Activated T-cell treated with anti-CD3 and anti-CD28 coated beads, Interleukin-2, amount 50 U/mL, for 48 hours (primary cell): ENCODE measurements at places on chromosomes 16 and 17.
A peak's percentile ranks its signal among the peaks of the same experiment; 100 is the strongest.

GRCh38 chr17:79006046-79006445, 3.5 kb downstream of the CANT1 start:
- no peak for DNase-seq

- no peak for DNase-seq
Observed at GRCh38 chr17:79414063-79414792, 196.6 kb downstream of the RBFOX3 start.

DNA sequence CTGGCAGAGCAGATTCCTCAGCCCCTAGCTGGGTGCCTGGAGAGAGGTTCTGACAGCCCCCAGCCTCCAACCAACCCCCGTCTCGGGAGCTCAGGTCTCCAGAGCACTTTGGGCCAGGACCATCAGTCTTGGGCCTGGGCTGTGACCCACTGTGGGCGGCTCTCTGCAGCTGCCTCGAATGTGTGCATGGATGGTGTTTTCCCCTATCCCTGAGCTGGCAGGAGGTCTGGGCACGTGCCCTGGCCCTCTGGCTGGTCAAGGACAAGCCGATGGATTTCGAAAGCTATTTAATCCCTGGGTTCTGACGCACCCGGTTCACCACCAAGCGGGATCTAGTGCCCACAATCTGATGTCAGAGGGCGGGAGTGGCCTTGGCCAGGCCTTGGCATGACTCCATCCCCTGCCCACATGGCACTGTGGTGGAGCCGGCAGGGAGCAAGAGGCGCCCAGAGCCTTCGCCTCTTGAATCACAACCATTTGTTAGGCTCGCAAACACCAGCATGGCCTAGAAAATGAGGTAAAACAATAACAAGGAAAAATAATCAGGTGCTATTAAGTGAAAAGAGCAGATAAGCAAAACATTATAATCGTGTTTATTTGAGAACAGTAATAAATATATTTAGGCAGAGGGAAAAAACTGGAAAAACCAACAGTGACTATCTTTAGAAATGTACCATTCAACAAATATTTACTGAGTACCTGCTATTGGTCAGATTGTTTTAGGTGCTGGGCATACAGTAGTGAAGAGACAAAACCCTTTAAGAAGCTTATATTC, 69.3 kb upstream of the TOB1 start:
- no peak for DNase-seq

DNA sequence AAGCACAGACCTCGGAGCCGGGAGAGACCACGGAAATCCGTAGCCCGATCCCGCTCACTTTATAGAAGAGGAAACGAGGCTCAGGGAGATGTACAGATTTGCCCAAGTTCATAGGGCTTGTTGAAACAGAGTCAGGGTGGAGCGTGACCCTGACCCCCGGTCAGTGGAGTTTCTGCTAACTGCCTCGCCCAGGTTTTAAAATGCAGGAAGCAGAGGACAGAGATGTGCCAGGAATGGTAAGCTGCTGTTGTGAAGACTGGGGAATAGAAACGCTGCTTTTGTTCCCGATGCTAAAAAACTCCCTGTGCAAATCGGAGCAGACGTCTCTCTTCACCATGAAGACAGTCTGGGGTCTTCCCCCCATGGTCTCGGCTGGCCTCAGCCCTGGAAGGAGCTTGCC, 403.0 kb downstream of the SEC14L1 start:
- DNase-seq = no peak

- no peak for DNase-seq
Observed at GRCh38 chr16:13425836-13426235, 494.1 kb upstream of the ERCC4 start.

- DNase-seq = no peak
Observed at GRCh38 chr16:84787263-84787622, 32.5 kb upstream of the CRISPLD2 start.

DNA sequence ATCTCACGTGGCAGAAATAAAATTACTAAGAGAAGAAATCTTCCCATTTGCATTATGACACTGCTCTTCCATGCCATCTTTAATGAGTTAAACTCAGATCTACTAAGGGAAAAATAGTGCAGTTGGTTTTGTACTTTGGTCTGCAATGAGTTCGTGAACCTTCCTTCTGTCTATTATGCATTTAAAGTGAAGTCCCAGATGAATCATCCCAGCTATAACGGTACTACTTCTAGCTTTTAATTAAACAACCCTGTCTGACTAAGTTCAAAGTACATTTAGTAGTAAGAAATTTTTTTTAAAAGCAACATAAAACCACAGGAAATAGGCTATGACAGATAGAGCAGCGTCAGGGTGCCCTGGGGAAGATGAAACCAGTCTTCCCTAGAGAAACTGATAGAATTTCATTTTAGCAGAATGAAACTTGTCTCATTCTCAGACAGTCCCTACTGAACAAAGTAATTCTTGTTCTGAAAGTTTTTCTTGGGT, 1.8 kb downstream of the TMIGD1 start:
- peak; percentile 51 for DNase-seq

DNA sequence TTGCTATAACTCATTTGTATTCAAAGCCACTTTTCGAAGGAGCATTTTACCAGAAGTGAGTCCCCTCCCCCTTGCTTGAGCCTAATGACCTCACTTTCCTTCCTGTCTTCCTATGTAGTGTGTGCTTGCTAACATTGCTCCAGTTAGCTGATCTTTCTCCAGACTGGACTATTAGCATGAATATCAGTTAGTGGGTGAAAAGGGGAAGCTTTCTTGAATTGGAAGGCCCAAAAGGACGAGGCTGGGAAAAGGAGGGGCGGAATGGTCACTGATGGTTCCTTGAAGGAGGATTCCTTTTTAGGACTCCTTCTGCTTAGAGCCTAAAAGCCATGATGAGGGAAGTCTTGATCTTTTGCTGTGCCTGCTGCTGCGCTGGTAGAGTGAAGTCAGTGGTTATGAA, 11.9 kb downstream of the MAP3K3 start:
- DNase-seq = no peak
